ENCODE measurements at places on chromosomes 6 and 20.

DNA sequence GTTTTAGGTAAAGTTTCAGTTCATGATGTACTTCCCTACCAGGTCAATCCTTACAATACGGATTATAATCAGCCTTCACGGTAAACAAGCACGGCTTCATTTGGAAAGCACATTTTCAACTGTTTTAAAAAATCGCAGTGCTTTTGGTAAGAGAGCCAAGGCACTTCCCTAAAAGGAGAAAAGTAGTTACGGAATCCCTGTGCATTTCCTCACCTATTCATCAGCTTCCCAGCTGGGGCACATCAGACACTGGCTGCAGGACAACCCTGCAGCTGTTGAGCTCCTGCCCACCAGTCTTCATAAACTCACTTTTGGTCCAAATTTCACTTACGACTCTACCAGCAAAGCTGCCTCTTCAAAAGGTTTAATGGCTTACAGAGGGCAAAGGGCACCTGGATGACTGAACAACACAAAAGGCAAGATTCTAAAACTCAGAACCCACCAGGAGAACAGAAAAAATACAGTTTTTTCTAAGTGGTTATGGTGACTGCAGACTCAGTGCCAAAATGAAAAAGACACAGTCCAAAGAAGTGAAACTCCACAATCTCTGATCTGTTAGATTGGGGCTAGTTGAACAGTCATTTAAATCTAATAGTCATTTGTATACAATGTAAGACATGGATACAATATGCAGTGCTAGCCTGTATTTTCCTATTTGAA is 7.5 kb downstream of the SNX5 start:
- DNase-seq: no peak

GRCh38 chr6:41271901-41272395 is 14.5 kb downstream of the TREM1 start:
- DNase-seq: no peak

- DNase-seq: no peak
Measured at GRCh38 chr6:105797983-105798453, 288.1 kb upstream of the PRDM1 start.

- no peak for DNase-seq
Measured at GRCh38 chr6:8337147-8337546, 98.2 kb downstream of the SLC35B3 start.

- no peak for DNase-seq
Measured at GRCh38 chr6:52504782-52505136, 72.1 kb downstream of the TRAM2 start.

DNA sequence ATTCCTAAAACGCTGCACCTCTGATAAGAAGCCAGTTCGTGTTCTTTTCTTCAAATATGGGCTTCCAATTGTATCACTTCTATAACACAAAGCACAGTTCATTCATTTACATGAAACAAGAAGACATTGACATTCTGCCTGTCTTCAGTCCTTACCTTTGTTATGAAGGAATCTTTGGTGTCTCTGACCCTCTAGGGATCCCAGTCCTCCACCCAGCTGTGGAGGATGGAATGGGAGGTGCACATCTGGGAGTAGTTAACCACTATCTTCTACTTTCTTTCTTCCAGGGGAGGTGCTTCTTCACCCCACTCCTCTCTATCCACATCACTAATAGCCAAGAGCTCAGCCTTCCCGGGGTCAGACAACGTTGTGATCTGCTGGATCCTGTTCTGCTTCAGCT is 233.4 kb downstream of the CDC5L start:
- no peak for DNase-seq

DNA sequence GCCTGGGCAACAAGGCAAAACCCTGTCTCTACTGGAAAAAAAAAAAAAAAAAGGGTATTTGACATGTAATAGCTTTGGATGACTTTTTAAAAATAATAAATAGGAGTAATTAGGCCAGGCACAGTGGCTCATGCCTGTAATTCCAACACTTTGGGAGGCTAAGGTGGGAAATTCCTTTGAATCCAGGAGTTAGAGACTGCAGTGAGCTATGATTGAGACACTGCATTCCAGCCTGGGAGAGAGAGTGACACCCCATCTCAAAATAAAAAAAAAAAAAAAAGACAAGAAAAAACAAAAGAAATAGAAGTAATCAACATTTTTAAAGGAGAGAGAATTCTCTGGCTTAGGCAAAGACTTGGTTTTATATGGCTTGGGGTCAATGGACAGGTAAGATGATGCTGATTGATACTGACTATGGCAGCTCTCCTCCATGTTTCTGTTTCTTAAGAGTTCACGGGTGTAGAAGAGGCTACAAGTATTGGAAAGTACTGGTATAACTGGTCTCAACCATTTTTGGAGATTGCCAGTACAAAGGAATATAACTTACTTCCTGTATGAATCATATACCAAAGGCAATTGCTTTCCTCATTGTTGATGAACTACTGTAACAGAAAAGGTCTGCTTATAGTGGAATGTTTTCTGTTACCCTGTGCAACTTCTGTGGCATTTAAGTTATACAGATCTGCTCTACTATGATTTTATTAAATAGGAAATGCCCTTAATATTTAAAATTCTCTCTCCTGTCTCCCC is 10.1 kb downstream of the MAP3K5 start:
- no peak for DNase-seq

GRCh38 chr6:19342616-19343015 is 494.6 kb upstream of the ID4 start:
- no peak for DNase-seq

DNA sequence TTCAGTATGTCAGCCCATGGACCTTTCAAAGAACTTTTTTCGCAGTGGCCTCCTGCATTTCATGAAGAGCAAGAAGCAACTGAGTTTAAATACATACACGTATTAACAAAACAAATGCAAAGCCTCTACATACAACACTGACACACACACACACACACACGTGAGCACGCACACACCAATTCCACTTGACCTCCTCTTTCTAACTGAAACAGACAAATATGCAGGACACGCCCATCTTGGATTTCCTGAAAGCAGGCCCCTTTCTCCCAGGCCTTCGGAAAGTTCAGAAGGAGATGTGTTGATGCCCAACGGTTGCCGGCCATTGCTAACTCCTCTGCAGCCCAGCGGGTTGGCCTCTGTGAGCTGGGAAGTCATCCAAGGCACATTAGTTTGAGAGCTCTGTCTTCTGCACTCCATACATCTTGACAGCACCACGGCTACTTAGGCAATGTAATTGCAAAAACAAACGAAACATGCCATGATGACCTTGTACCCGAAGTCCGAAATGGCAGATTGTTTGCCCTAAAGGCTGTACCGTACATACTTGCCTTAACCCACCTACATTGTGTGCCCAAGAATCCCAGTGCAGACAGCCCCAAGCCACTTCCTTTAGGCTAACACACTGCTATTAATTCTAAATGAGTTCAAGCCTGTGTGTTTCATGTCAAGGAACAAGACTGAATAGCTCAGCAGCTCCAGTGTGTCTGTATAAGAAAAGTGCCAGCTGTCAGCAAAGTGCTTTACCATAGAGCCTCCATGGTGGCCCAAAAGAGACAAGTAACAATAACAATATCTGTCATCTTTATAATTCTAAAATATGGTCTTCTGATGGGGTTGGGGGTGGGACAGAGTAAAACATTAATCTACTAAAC is 138.8 kb upstream of the RNF217 start:
- no peak for DNase-seq

- no peak for DNase-seq
Measured at GRCh38 chr20:47204008-47204849, 152.3 kb downstream of the ZMYND8 start.

DNA sequence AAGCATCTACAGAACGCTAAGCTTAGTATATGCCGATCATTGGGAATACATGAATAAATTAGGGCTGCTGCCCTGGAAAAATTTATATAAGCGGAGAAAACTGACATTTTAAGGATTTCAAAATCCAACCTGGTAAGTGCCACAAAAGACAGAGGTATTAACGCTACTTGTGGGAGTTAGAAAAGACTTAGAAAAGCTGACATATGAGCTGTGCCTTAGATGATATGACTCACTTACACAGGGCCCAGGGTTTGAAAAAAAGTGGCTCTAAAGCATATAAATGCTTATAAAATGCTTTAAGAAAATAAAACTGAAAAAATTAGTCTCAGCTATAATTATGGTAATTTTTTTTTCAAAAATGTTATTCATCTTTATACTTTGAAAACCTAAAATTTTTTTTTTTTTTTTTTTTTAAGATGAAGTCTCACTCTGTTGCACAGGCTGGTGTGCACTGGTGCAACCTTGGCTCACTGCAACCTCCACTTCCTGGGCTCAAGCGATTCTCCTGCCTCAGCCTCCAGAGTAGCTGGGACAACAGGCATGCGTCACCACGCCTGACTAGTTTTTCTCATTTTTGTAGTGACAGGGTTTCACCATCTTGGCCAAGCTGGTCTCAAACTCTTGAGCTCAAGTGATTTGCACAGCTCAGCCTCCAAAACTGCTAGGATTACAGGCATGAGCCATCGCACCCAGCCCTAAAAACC is 25.7 kb downstream of the EPB41L2 start:
- no peak for DNase-seq

GRCh38 chr20:49515586-49515985 is 33.1 kb upstream of the KCNB1 start:
- DNase-seq: peak; percentile 68

DNA sequence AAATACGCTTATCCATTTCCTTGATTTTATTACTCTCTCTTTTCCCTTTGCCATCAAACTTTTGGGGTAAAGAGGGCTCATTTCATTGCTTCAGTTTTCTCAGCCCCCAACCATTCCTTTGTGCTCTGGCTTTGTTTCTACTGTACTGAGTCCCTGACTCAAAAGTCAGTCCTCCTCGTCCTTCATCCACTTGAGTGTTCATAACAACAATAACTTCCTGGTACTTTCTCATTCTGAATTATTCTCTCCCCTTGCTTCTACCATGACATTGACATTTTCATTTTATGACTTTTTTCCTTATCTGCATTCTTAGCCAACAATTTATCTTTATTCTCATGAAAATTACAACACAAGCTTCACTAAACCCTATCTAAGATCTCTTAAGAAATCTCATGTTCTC is 911 bp downstream of the ENPP3 start:
- no peak for DNase-seq

- DNase-seq: no peak
Measured at GRCh38 chr6:32842021-32842650, 1.7 kb downstream of the PSMB8 start.

- peak; percentile 8 for DNase-seq
Measured at GRCh38 chr6:34559651-34560365, 3.7 kb upstream of the SPDEF start.

- no peak for DNase-seq
Measured at GRCh38 chr20:10520528-10520927, 85.4 kb downstream of the SLX4IP start.

GRCh38 chr6:3653528-3654070 is 97.9 kb downstream of the PXDC1 start:
- DNase-seq: no peak

DNA sequence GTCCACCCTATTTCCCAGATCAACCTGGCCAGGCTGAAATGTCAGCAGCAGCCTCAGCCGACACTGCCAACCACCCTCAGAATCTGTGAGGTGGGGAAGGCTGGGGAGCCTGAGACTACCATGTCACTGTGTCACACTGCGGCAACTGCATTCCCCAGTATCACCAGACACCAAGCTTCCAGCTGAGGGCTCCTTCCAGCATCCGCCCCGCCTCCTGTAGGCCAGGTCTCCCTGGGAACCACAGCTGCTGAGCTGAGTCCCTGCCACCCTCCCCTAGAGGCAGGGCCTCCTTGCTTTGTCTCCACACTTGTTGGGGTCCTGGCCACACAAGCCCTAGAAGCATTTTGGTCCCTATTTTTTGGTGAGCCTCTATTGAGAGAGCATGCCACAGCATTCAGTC is 115.7 kb downstream of the UNC5CL start:
- DNase-seq: no peak

DNA sequence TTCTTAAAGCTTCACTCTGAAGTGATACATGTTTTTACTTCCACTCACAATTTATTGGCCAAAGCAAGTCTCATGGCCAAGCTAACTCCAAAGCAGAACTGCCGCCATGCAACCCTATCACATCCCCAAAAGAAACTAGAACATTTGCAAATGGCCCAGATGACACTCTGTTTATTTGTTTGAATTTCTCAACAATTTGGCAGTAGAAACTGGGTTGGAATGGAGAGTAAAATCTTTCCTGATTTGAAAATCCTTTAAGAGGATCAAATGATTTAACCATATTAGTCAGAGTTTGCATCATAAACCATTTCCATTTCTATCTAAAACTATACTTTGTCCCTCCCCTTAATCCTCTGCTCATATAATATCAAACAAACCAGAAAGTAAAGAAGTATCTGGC is 39.1 kb upstream of the E2F3 start:
- DNase-seq: no peak

GRCh38 chr6:48744948-48745347 is 634.0 kb upstream of the PTCHD4 start:
- DNase-seq: no peak

DNA sequence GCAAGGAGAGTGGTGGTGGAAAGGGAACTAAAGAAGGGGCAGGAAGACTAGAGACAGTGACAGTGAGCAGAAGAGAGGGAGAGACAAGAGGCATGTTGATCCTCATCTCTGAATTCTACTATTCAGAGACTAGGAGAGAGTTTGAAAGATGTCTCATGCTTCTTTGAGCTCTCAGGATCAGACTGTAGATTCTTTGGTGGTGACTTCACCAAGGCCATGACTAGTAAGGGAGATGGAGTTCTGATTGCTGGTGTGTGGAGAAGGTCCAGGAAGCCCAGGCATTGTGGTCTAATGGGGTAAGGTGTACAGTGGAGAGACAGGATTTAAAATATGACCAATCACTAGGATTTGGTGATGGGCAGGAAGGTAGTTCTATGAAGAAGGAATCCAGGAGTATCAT is 713 bp downstream of the WFDC9 start:
- DNase-seq: no peak

- peak; percentile 30 for DNase-seq
Measured at GRCh38 chr6:137705160-137706082, 161.6 kb upstream of the TNFAIP3 start.

DNA sequence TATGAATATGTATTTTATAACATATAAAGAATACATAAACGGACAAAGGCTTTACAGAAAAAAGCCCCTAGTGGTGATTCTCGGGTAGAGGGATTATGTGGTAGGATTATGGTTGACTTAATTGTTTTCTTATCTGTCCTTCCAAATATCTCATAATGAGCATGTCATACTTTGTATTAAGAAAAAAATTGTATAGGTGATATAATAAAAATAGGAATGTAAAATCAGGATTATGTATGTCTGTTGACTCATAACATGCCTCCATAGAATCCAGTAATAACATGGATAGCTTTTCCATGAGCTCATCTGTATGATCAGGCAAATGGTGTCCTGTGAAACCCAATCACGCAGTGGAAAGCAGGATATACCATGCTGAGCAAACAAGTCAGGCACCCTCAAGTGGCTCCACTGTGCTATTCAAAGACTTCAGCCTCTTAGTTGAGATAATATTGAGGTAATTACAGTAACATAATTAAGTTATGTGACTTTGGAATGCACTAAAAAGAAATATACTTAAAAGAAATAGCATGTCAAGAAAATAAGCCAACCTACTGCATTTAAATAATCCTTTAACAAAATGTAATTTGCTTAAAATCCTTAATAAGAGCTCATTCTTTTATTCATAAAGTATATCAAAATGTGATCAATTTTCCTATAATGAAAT is 39.6 kb upstream of the PRELID3B start:
- no peak for DNase-seq
